Gastrocnemius medialis (tissue), 4 donors: ENCODE measurements at places on chromosomes 11 and 22.

DNA sequence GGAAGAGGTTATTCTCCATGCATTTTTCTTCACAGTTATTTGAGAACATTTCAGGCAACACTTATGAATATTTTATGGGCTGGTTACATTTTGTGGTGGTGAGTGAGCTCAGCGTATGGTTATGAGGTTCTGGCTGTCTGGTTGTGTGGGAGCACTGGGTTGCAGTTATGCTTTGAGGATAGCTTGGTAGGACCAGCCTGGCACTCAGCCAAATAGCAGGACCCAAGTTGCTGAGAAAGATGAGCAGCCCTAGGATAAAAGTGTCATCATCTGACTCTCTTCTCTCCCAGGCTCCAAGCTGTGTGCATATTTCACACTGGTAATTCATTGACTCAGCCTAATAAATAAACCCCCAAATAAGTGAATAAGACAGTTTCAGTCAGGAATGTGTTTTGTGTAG, 8.1 kb upstream of the SRSF8 start:
- H3K27me3 ChIP-seq, result no peaks in the 10 kb centered on the region
- DNase-seq, result no peak
- no peak overlapping the region for H3K4me3 ChIP-seq

GRCh38 chr22:23893945-23894709, at the start of gene MIF:
TSS of gene MIF (plus strand) at chr22:23894383. CDS start at chr22:23894475, 92 bp downstream.
- H3K4me3 ChIP-seq, result peak within 1 kb of the TSS; percentile 75
- DNase-seq, result peak; percentile 89
- no peaks in the 10 kb centered on the region for H3K27me3 ChIP-seq
- peak within 1 kb of the TSS; percentile 89 for H3K27ac ChIP-seq

DNA sequence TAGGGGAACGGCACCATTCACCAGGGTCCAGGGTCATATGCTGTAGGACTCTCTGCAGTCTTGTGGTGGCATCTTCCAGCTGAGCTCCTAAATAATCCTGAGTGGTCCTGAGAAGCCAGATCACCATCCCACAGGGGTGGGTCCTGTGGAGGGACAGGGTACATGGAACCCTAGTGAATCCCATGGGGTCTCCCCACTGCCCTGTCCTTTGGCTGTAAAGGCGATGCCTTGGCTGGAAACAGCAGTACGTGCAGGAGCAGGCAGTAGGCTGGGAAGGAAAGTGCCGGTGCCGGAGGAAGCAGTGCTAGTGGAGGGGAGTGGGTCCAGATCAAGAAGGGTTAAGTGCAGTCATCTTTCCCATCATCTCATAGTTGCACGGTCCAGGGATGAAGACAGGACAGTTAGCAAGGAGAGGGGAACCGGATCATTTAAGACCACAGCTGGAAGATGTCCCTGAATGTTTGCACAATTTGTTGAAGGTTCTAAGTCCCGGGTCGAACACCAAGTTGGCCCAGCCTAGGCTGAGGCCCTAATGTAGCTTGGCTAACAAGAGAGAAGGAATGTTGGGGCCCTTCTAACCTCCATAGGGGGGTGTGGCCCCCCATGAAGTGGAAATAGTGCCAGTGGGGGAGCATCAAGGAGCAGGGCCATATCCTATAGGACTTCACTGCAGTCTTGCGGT, 18.1 kb downstream of the TSPAN32 start:
- H3K27me3 ChIP-seq, result no peaks in the 10 kb centered on the region
- no peak for DNase-seq
- H3K27ac ChIP-seq, result no peak overlapping the region
- no peaks in the 10 kb centered on the region for H3K36me3 ChIP-seq
- no peaks in the 10 kb centered on the region for H3K4me1 ChIP-seq

- H3K4me3 ChIP-seq, result no peak overlapping the region
- H3K27ac ChIP-seq, result no peak overlapping the region
- H3K36me3 ChIP-seq, result no peaks in the 10 kb centered on the region
- no peak for DNase-seq
- H3K4me1 ChIP-seq, result no peaks in the 10 kb centered on the region
Observed at GRCh38 chr11:47020793-47021526, 84.4 kb downstream of the CSTPP1 start.

DNA sequence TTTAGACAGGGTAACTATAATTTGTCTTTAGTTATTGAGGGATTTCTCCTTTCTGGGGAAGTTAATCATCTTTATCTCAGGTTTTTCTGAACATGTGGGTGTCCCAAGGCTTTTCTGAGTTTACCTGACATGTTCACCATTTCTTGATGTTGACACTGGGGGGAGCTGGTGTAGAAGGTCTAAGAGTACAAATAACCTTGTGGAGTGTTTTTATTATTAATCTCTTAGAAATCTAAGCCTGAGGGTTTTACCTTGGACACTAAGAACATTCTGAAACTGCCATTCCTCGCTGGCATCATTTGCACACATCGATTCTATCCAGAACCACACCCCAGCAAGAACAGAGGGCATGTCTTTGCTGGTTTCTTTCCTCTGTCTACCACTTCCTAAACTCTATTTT, 15.6 kb upstream of the C11orf91 start:
- H3K27ac ChIP-seq, result peak overlapping the region; percentile 67
- H3K36me3 ChIP-seq, result peaks cover 75% of the 10 kb centered on the region
- H3K4me1 ChIP-seq, result peaks cover 65% of the 10 kb centered on the region
- H3K27me3 ChIP-seq, result no peaks in the 10 kb centered on the region
- no peak for DNase-seq

DNA sequence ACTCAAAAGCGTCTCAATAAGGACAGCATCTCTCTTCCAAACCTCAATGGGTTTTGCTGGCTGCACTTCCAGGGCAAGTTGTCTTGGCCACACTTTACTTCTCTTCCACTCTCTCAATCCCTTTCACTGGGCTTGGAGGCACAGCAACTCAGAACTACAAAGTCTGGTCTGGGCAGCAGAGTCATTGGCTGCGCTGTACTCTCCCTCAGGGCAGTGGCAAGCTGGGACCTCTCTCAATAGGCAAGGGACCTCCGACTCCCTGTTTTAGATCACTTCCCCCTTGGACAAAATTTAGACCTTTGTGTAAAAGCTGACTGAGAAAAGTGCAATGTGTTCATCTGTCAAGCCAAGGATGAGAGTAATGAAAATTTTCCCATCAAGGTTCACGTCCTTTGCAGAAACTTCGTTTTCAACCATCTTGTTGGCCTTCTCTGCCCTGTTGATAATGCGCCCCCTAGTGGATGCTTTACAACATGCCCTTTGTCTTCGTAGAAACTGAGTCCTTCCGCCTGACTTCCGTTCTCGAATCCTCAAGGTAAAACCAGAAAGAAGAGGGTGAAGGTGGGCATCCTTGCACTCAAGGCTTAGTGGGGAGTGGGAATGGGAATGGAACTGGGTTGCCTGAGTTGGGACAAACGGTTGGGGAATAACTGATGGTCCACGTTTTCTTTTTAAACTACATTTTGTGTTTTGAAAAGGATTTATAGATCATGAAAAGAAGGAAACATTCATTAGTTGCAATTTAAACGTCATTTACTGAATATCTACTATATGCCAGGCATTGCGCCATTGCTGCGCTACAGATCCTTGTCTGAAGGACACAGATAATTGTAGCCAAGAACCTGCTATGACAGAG, 99.1 kb downstream of the CD44 start:
- peak; percentile 16 for DNase-seq
- no peak overlapping the region for H3K27ac ChIP-seq
- no peaks in the 10 kb centered on the region for H3K27me3 ChIP-seq
- no peaks in the 10 kb centered on the region for H3K36me3 ChIP-seq
- H3K4me1 ChIP-seq, result no peaks in the 10 kb centered on the region

- H3K4me3 ChIP-seq, result no peak overlapping the region
- H3K27ac ChIP-seq, result no peak overlapping the region
- H3K4me1 ChIP-seq, result peaks cover 22% of the 10 kb centered on the region
- no peaks in the 10 kb centered on the region for H3K36me3 ChIP-seq
Observed at GRCh38 chr22:32080904-32081303, 37.8 kb downstream of the SLC5A1 start.

DNA sequence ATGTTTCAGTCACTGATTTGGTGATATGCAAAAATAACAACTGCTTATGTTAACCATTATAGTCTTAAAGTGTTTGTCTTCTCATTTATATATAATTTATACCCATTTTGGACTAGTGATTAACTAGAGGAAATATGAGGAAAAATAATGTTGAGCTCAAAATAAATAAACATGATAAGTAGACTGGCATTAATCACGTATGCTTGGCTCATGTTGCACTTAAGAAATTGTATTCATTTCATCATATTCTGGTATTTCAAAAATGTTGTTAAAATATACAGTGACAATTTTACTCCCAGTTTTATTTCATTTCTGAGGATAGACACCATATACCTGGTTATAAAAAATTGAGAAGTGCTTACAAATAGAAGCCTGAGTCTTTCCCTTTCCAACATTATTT, 3.8 kb upstream of the OR10D3 start:
- no peaks in the 10 kb centered on the region for H3K4me1 ChIP-seq
- H3K27ac ChIP-seq, result no peak overlapping the region
- H3K27me3 ChIP-seq, result no peaks in the 10 kb centered on the region

- H3K27ac ChIP-seq, result peak overlapping the region; percentile 62
- DNase-seq, result peak; percentile 44
- peaks cover 83% of the 10 kb centered on the region for H3K4me1 ChIP-seq
- H3K27me3 ChIP-seq, result no peaks in the 10 kb centered on the region
- H3K4me3 ChIP-seq, result no peak overlapping the region
- H3K36me3 ChIP-seq, result no peaks in the 10 kb centered on the region
Observed at GRCh38 chr22:42939941-42940653, 74.9 kb downstream of the PACSIN2 start.

DNA sequence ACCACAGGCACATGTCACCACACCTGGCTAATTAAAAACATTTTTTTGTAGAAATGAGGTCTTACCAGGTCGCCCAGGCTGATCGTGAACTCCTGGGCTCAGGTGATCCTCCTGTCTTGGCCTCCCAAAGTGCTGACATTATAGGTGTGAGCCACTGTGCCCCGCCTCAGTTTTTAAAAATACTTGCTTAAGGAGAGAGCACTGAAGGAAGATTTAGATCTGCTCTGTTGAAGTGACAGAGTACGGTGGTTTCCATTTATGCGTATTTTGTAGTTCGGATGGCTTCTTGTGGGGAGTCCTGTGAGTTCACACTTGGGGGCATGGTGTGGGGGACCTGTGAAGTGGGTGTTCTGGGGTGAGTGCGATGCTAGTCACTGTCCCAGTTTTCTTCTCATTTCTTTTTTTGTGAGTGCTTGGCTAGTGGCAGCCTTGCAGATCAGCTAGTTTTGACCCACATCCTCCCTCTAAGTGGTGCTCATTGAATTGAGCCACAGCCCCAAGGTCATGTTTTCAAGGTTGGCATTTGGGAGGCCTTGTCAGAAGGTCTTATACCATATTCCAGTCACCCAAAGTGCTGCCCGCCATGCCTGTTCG, 31.5 kb downstream of the PTPRJ start:
- H3K27ac ChIP-seq, result no peak overlapping the region
- peaks cover 10% of the 10 kb centered on the region for H3K4me1 ChIP-seq
- no peaks in the 10 kb centered on the region for H3K36me3 ChIP-seq
- no peak for DNase-seq

DNA sequence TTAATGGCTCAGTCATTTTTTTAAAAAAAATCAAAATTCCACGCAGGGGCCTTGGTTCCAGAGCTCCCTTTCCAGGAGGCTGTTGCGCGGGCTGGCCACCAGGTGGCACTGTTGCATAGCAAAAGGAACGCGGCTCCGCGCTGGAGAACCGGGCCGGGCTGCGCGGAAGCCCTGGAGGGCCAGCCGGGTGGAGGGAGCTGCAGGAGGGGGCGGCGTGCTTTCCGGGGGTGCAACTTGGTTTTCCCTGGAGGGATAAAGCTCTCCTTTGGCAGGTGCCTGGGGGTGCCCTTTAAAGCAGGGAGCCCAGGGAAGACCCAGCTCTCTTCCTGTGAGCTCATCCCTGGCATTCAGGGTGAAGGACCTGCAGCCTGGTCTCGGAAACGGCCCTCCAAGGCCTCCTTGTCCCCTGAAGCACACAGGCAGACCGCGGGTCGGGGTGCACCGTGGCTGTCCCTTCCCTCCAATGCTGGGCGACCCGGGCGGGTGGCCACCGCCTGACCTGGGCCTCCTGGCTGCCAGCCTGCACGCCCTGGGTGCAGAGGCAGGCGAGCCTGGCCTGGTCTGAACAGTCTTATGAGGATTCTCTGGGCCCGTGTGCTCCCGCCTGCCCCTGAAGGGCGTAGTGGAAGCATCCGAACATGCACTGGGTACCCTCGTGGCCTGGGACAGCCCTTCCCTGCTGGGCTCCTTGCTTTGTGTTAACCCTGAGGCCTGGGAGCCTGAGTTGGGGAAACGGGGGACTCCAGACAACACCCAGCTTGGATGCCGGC, 23.4 kb downstream of the KRTAP5-5 start:
- no peaks in the 10 kb centered on the region for H3K36me3 ChIP-seq
- peak; percentile 52 for DNase-seq
- H3K27me3 ChIP-seq, result no peaks in the 10 kb centered on the region

GRCh38 chr11:86124251-86125233, 55.7 kb upstream of the PICALM start:
- H3K4me1 ChIP-seq, result no peaks in the 10 kb centered on the region
- no peak overlapping the region for H3K4me3 ChIP-seq
- H3K27ac ChIP-seq, result no peak overlapping the region
- no peak for DNase-seq
- H3K36me3 ChIP-seq, result no peaks in the 10 kb centered on the region

DNA sequence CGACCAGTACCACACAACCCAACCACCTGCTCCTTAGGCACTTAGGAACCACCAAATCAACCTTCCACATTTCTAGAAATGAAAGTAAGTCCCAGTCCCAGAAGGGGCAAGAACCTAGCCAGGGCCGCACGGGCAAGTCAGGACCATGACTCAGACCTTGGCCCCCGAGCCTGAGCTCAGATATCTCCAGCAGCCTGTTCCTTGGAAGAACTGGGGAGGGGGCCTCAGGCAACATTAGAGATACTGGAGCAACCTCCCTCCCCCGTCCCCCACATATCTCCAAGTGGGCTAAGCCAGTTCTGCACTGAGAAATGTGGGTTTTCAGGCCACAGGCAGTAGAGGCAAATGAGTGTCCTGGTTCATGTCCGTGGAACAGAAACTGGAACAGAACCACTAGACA, 7.7 kb downstream of the ARAP1 start:
- H3K27ac ChIP-seq, result no peak overlapping the region
- peaks cover 7% of the 10 kb centered on the region for H3K4me1 ChIP-seq
- no peaks in the 10 kb centered on the region for H3K36me3 ChIP-seq

DNA sequence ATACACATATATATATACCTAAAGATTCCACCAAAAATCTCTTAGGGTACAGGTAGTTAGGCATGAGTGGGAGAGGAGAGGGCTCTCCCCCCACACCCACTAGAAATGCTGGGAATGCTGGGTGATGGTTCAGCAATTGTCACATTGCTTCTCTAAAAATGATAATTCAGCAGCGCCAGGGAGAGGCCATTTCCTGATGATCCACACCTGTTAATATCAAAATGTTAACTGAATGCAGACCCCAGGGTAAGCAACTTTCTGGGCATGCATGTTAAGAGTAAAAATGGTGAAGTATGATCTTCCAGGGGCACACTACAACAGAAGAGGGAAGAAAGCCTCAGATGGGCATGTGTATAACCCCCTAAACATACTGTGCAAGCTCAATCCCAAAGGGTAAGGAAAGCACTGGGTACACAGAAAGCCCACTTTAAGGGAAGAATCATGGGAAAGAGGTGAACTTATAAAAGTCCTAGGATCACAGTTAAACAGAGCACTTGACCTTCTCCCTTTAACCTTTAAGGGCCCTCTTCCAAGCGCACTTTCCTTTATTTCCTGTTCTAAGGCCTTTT, 67.6 kb upstream of the GNAZ start:
- H3K36me3 ChIP-seq, result no peaks in the 10 kb centered on the region
- DNase-seq, result no peak
- H3K4me3 ChIP-seq, result no peak overlapping the region
- no peaks in the 10 kb centered on the region for H3K27me3 ChIP-seq
- no peak overlapping the region for H3K27ac ChIP-seq

GRCh38 chr11:23212807-23213206, 352.5 kb upstream of the CCDC179 start:
- H3K36me3 ChIP-seq, result no peaks in the 10 kb centered on the region
- no peak overlapping the region for H3K4me3 ChIP-seq
- no peak overlapping the region for H3K27ac ChIP-seq
- H3K4me1 ChIP-seq, result no peaks in the 10 kb centered on the region
- no peaks in the 10 kb centered on the region for H3K27me3 ChIP-seq
- DNase-seq, result no peak
